Hypothalamus (tissue), 51 donors: ENCODE measurements at places on chromosomes 11 and 22.

- no peak for DNase-seq
These were observed 344.7 kb downstream of the MN1 start for GRCh38 chr22:27456696-27457503.

DNA sequence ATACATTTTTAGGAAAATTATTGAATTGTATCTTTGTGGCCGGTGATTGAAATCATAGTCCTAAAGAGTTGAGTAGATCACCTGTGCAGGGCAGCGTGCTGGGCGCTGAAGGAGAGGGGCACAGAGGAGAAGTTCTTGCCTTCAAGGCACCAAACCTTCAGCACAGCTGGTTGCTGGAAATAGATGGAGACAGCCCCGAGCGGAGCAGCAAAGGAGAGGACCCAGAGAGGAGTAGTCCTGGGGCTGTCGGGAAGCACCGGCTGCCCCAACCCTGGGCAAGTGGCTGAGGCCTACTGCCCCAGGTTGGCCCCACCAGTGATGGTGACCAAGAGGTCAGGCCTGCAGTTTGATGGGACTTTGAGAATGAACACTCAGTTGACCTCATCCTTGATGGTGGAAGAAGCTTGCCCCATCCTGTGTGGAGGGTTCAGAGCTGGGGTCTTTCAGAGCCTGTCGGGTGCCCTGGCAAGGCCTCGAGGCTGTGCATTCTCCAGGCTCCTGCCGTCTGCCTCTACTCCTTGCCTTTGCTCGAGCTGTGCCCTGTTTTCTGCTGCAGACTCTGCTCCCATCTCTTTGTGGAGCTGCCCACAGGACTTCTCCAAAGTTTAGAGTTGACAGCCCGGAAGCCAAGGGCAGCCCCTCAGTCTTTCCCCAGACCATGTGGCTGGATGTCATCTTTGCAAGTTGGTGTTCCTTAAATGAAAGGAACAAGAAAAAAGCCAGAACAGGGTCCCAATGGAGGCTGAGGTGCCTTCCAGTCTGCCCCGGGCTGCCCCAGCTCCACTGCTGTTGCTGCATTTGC, 285.1 kb downstream of the TBC1D22A start:
- no peak for DNase-seq

DNA sequence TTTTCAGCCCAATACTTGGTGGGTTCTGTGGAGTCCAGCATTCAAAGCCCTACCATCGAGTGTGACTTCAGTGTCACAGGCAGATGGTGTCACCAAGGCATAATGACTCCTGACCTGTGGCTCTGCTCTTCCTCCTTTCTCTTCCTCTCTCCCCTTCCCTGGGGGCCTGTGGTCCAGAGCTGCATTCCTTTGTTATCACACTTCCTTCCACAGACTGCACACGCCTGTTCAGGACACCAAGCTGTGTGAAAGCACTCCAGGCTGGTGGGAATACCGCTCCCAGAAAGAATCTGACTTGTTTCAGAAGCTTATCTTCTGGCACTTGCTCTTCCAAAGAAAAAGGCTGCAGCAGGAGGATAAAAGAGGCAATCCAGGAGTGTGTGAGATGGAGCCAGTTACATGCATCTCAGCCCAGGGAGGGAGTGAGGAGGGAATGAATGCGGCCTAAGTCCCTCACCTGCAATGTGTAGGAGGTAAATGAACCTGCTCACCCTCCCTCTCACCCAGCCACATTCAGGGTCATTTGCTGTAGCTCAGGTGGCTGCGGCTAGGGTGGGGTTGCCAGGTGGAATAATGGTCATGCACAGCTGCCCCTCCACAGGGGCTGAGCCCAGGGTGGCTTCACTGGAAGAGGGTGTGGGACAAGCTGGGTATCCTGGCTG, 79.3 kb downstream of the ADAMTS15 start:
- DNase-seq: no peak

GRCh38 chr11:92837595-92837994, 131.9 kb upstream of the MTNR1B start:
- DNase-seq: no peak

DNA sequence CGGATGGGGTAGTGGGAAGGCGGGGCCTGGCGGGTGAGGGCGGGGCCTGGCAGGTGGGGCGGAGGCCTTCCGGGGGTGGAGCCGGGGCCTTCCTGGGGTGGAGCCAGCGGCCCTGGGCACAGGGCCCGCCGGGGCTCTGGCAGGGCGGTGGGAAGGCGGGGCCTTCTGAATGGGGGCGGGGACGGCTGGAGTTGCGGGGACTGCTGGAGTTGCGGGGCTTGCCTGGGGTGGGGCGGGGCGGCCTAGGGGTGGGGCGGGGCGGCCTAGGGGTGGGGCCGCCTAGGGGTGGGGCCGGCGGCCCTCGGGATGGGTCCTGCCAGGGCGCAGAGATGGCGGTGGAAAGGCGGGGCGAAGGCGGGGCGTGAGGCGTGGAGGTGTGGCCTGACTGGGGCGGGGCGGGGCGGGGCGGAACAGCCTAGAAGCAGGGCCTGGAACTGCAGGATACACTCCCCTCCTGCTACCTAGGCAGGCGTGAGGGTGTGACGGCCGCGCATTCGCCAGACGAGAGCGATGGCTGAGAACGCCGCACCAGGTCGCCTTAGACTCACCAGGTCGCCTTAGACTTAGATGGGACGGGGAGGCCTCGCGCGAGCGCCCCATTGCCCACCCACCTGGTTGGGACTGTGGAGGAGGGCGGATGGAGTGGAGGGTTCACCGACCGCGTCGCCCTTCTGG, 19.3 kb downstream of the RRP7A start:
- peak; percentile 79 for DNase-seq

GRCh38 chr11:129368889-129369672, 6.6 kb upstream of the BARX2 start:
- no peak for DNase-seq

GRCh38 chr11:86954269-86955110, 705 bp downstream of the FZD4 start:
- DNase-seq: no peak

GRCh38 chr11:86606270-86606835, 66.1 kb downstream of the ME3 start:
- DNase-seq: no peak

- no peak for DNase-seq
These were observed 131.9 kb downstream of the SHANK2 start for GRCh38 chr11:71120471-71120896.

GRCh38 chr11:19646308-19646707, 66.3 kb upstream of the NAV2 start:
- DNase-seq: no peak

DNA sequence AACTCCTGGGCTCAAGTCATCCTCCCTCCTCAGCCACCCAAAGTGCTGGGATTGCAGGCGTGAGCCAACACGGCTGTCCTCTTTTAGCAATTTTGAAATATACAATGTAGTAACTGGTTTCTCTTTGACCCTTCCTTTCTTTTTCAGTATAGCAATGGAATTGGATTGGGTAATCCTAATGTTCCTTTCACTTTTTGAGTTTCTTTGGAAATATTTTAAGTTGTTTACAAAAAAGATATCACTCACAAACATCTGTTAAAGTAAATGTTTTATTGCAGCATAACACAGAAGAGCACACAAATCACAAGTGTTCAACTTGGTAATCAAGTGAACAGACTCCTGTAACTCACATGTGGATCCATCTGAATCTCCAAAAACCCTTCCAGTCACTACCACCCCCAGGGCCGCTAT, 44.6 kb upstream of the EP300 start:
- DNase-seq: no peak

DNA sequence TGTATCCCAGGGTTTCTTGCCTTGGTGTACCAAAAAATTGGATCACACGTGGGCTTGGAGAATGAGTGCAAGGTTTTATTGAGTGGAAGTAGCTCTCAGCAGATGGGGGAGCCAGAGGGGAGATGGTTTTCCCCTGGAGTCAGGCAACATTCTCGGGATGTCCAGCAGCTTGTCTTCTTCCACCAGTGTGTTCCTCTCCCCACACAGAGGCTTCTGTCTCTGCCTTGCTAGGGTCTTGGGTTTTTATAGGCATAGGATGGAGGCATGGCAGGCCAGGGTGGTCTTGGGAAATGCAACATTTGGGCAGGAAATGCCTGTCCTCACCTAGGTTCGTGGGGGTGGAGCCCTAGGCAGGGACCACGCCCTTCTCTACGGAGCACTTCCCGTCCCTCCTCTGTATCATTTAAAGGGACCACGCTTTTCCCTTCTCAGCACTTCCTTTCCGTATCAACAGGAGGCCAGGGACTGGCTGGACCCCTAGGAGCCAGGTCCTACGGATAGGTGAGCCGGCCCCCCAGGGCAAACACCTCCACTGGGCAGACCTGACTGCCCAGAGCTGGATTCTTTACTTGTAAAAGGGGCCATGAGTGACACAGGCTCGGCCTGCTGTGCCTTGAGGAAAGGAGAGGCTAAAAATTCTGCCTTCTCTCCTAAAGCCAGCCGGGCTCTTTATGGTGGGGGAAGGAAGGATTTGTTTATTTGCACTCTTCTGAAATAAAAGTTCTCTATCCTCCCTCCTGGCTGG, 55.3 kb upstream of the CCDC188 start:
- no peak for DNase-seq

GRCh38 chr22:29704528-29705285, 15.1 kb upstream of the CABP7 start:
- peak; percentile 82 for DNase-seq

- no peak for DNase-seq
These were observed 9.2 kb upstream of the STT3A start for GRCh38 chr11:125583496-125583895.

DNA sequence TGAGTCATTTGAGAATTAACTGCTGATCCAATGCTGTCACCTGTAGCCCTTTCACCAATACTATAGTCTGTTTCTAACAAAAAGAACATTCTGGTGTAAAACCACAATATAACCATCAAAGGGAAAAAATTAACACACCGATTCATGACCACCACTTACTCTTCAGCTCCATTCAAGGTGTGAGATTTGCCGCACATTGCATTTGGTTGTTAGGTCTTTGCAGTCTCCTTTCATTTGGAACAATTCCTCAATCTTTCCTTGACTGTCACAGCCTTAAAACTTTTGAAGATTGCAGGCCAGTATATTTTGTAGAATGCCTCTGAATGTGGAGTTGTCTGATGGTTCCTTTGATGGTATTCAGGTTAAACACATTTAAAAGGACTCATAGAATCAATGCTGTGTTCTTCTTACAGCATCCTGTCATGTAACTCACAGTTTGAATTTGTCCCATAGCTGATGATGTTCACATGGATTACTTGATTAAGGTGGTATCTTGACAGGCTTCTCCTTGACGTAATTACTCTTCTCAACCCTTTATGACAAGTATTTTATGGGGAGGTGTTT, 63.6 kb downstream of the TNRC6B start:
- no peak for DNase-seq

DNA sequence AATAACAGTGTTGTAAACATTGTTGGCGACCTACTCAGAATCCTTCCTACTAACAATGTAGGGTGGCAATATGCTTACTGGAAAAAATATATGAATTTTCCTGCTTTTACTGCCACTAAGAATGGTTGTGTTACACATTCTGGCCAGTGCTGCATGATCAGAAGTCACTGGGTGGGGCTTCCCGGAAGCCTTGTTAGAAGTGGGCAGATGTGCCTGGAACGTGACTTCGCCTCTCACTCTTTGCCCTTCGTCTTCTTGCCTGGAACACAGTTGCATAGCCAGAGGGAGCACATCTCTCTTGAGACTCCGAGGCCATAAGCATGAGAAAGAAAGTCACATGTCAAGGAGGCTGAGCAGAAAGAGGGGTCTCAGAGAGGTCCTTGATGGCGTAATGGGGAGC, 48.6 kb downstream of the NXPE1 start:
- DNase-seq: no peak

DNA sequence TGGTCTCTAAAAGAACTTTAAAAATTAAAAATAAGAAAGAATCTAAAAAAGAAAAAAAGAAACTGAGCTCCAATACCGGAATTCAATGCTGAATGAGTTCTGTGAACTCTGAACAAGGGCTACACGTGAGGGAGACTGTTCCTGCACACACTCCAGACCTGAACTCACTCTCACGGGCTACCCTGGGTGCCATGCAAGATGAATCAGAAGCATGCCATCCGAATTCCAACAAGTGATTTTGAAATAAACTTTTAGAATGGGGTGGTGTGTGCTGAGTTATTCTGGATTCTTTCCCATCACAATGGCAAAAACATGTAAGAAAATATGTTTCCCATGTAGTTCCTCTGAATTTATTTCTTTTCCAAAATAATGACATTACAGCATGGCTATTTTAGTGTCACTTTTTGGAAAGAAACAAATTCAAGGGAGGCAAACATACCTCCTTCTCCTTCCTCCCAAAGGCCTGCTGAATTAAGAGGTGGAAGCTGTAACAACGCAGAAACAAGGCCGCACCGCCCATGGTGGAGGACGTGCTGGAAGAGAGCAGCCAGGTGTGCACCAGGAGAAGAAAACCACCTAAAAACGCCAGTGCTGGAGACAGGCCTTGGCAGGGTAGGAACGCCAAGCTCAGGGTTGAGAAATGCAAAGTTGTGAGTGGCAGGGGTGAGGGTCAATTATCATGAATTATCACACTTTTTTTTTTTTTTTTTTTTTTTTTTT, 63.2 kb upstream of the ARFGAP3 start:
- no peak for DNase-seq

- peak; percentile 50 for DNase-seq
These were observed 744 bp downstream of the PACSIN3 start for GRCh38 chr11:47185305-47186075.

GRCh38 chr11:57315491-57315890, 9.3 kb downstream of the TNKS1BP1 start:
- no peak for DNase-seq

DNA sequence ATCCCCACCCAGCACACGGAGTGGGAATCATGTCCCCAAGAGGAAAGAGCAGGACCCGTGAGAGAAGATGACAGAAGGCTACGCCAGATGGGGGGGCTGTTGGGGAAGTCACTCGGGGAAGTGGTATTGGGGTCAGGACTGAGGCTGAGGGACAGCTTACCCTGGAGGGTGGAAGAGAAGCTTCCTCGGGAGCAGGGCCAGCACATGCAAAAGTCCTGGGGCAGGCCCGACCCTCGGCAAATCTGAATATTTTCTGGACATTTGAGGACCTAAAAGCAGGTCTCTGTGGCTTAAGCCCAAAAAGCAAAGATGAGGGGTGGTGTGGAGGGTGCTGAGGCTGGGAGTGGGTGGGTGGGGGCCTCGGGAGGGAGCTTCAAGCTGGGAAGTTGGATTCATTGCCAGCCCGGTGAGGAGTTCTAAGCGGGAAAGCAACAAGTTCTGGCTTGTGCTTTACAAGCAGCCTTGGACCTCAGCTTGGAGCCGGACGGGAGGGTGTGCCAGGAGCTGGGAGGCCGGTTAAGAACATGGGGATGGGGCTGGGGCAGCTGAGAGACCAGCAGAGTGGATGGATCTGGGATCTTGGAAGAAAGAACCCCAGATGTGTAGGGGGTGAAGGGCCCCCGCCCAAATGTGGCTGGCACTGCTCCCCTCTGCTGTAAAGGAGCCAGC, 34.9 kb downstream of the GRAMD4 start:
- no peak for DNase-seq

- no peak for DNase-seq
These were observed 48.4 kb downstream of the FAM118A start for GRCh38 chr22:45358127-45358526.

DNA sequence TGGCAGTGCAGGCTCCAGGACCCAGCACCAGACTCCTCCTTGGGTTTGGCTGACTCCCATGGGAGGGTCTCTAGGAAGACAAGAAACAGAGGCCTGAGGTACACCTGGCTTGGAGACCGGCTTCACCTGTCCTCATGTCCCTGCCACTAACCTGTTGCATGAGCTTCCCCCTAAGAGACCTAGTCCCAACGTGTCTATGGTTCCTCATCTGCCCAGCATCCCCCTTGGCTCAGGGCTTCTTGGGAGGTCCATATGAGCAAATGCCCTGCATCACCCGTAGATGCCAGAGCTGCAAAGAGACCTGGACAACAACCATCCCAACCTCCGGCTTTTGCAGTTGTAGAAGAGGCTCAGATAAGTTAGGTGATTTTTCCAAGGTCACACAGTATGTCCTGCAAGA, 123.5 kb downstream of the BUD13 start:
- no peak for DNase-seq
